Esophagus muscularis mucosa (tissue), 4 donors: ENCODE measurements at places on chromosomes 12 and 14. TPM values are rescaled to one million over a fixed set of nuclear protein-coding genes. Genes with fewer than 3 reads are reported as not detected.

The GPATCH2L gene
- 42.4 TPM for total RNA-seq

The GLS2 gene
- total RNA-seq: not detected

The AHNAK2 gene
- 277 TPM for total RNA-seq

The HAL gene
- not detected for total RNA-seq

The MAP3K9 gene
- 2.1 TPM for total RNA-seq

The SRRM4 gene
- not detected for total RNA-seq

The METTL25 gene
- total RNA-seq: 15.2 TPM

The EFS gene
- 13.1 TPM for total RNA-seq

The RBP5 gene
- 0.46 TPM for total RNA-seq

The OR6C2 gene
- not detected for total RNA-seq

The GALNT16 gene
- 5.8 TPM for total RNA-seq

The SERPINA9 gene
- not detected for total RNA-seq

The CEP170B gene
- total RNA-seq: 53.9 TPM

The KRT83 gene
- total RNA-seq: not detected

The CIROP gene
- total RNA-seq: 0.19 TPM

The MANSC1 gene
- total RNA-seq: 17.0 TPM

The PRIMA1 gene
- 18.7 TPM for total RNA-seq

The CD163L1 gene
- total RNA-seq: 1.4 TPM

The IGF1 gene
- 48.7 TPM for total RNA-seq

The PLA2G1B gene
- not detected for total RNA-seq

The CLEC2D gene
- 3.7 TPM for total RNA-seq

The SUSD6 gene
- total RNA-seq: 48.0 TPM

The GPX2 gene
- total RNA-seq: not detected

The CSRP2 gene
- total RNA-seq: 129 TPM

The BMP4 gene
- total RNA-seq: 29.9 TPM

The CRIP2 gene
- 283 TPM for total RNA-seq

The ATP2B1 gene
- total RNA-seq: 16.0 TPM

The RNF212B gene
- total RNA-seq: 0.33 TPM

The BEGAIN gene
- 3.5 TPM for total RNA-seq

The TPPP2 gene
- total RNA-seq: not detected

The KRT73 gene
- not detected for total RNA-seq

The LRCOL1 gene
- total RNA-seq: not detected

The PCED1B gene
- 0.99 TPM for total RNA-seq

The LRP1 gene
- total RNA-seq: 203 TPM

The GSC gene
- total RNA-seq: not detected

The PTPN11 gene
- 140 TPM for total RNA-seq

The C1S gene
- total RNA-seq: 504 TPM

The KLRF2 gene
- total RNA-seq: not detected

The FGF23 gene
- total RNA-seq: not detected

The REM2 gene
- 0.66 TPM for total RNA-seq

The RHEBL1 gene
- 0.40 TPM for total RNA-seq

The LGR5 gene
- 0.34 TPM for total RNA-seq

The KRT77 gene
- not detected for total RNA-seq

The IFI27L2 gene
- total RNA-seq: 38.8 TPM

The CLEC7A gene
- 9.4 TPM for total RNA-seq

The PDE3A gene
- 93.8 TPM for total RNA-seq

The CSRNP2 gene
- total RNA-seq: 28.5 TPM

The ENDOU gene
- 2.0 TPM for total RNA-seq

The SLC5A8 gene
- total RNA-seq: not detected

The TAMALIN gene
- total RNA-seq: 26.9 TPM

The PPM1H gene
- total RNA-seq: 3.0 TPM

The WASHC4 gene
- total RNA-seq: 39.9 TPM

The E2F7 gene
- total RNA-seq: not detected

The TEDC1 gene
- 3.8 TPM for total RNA-seq

The IAPP gene
- not detected for total RNA-seq
